ENCODE measurements at places on chromosomes 3 and 15.
A peak's percentile ranks its signal among the peaks of the same experiment; 100 is the strongest.

DNA sequence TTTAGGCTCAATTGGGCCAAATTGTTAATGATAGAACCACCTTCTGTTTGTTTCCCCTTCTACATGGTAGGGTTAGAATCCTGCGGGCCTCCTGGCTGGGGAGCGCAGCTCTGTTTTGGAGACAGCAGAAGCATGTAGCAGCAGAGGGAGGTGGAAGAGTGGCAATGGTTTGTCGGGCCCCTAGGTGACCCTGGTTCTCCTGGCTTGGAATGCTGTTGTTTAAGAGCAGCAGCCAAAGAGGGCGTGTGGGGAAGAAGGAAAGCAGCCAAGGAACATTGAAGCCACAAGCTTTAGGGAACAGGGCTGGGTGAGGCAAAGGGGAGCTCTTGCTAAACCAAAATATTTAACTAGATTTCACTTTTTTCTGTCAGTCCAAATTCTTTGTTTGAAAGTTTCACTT is 213.7 kb upstream of the NR2E3 start:
- DNase-seq, result no peak

DNA sequence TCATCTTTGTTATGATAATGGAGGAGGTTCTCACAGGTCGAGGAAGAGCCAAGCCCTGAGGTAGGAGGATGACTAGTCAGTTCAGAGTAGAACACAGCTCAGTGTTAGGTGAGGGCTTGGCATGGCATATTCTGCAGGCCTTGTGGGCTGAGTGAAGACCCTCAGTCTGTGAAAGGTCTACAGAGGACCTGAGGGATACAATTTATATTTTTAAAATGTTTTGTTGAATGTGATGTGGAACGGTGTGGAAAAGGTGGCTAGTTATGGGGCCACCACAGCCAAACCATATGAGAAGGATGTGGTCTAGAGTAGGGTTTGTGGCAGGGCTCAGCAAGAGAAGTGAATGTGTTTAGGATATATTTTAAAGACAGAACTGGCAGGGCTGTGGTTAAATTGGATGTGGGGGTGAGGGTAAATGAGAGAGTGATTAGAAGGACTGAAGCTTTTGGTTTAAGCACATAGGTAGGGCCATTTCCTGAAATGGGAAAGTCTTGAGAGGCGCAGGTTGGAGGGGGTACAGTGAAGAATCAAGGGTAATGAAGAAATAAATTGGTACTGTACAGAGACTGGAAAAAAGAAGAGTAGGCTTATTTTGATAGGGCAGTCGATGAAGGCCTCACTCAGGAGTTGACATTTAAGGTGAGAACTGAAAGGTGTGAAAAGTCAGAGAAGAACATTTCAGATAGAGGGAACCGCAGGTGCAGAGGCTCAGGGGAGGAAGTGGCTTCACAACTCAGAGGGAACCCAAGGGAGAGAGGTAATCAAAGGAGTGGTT is 60.5 kb downstream of the SPTSSB start:
- peak; percentile 33 for DNase-seq

GRCh38 chr15:94912760-94913159 is 681.4 kb downstream of the MCTP2 start:
- no peak for DNase-seq

DNA sequence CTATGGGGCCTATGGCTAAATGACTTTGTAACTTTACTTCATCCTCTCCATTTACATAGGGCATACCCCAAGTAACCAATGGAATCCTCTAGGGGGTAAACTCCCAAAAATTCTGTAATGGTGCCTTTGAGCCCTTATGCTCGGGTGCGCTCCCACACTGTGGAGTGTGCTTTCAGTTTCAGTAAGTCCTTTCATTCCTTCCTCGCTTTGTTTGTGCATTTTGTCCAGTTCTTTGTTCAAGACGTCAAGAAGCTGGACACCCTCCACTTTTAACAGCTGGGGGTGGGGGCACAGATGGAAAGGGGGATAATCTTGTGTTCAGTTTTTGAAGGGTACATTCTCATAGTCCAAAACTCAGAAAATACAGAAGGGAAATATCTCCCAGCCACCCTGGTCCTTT is 84.4 kb upstream of the C2CD4B start:
- DNase-seq, result no peak

GRCh38 chr3:8931342-8931741 is 31.9 kb downstream of the RAD18 start:
- no peak for DNase-seq

DNA sequence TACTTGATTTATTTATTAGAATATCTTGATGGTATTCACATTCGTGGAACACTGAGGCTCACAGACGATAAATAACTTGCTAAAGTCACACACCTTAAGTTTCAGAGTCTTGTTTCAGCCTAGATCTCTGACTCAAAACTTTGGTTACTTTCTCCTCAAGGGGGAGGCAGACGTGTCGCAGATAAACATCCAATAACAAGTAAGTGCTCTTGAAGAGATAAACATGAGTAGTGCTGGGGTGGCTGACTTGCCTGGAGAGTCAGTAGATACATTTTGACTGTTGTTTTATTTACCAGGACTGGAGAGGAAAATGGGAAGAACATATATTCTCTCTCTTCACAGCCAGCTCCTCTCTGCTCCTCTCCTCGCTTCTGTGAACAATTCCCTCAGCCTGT is 31.3 kb downstream of the FBXO45 start:
- no peak for DNase-seq

DNA sequence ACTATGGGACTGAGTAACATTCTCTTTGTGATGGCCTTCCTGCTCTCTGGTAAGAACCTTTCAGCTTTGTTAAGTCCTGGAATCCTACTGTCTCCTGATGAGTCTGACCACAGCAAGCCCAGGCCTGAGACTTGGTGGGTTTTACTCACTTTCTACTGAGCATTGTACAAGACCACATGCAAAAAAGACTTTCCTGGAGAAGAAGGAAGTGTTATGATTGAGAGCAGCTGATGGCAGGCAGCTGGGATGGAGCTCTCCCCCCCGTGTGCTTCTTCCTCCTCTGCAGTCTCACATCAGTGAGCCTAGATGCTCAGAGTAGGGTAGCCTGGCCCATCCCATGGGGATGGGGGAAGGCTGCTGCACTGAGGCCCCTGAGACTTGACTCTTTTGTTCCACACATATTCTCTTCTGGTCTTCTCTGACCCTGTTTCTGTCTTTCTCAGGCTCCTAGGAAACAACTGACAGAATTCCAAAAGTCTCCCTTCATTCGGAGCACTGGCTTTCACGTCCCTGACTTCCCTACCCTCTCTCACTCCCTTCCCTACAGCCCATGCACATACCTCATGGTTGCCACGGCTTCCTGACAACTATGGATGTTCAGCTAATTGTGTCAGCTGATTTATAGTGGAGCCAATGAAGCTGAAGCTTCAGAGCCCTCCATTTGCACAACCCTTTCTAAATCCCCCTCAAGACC is 36.6 kb downstream of the CD86 start:
- no peak for DNase-seq

GRCh38 chr3:114451561-114452018 is 157.8 kb downstream of the TIGIT start:
- DNase-seq, result no peak

DNA sequence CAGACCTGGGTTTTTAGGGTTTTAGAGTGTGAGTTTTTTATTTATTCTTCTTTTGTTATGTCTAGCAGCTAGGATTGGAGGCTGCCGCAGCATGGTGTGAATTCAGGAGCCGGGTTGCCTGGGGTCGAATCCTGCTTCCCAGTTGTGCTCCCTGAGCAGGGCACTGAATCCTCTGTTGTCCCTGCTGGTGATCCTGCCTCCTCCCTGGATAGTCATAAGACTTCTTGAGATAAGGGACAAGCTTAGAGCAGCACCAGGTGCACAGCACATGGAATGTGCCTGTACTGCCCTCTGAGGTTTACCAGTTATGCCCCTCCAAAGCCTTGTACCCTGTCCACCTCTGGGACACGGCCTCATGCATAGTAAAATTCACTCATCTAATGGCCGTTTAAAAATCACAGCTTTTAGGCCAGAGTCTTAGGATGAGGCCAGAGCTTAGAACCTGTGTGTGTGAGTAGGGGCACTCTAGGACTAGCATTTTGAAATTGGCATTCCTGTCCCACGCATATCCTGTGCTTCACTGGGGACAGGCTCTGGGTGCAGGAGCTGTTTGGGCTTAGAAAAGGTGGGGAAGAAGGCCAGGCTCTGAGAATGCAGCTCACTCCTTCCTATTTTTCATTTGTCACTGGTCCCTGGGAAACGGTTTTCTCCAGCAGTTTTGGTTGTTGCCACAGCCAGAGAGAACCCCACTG is 47.7 kb downstream of the CHCHD6 start:
- no peak for DNase-seq

GRCh38 chr15:96440978-96441377 is 110.5 kb downstream of the NR2F2 start:
- no peak for DNase-seq

GRCh38 chr3:9266716-9267115 is 17.3 kb upstream of the SRGAP3 start:
- DNase-seq, result no peak

- no peak for DNase-seq
Measured at GRCh38 chr15:48584812-48585563, 60.5 kb downstream of the FBN1 start.

DNA sequence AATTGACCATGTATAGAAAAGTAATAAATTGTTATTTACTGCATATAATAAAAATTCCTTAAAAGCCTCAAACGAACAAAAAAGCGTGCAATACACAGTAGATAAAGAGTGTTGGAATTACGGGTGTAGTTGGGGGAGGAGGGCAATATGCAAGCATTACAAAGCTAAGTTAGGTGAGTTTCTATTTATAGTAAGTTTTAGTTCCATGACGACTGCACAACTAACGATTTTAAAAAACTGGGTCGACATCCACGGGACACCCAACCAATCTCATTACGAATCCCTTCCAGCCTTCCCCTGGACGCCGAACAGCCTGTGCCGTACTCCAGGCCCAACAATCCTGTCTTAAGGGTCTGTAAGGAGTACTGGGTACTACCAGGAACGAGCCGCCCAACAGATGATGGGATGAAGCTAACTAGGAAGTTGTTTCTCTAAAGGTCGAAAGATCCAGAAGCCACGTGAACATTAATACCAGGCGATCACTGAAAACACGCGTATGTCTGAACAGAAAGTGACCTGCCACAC is 677 bp downstream of the POLQ start:
- DNase-seq, result no peak

DNA sequence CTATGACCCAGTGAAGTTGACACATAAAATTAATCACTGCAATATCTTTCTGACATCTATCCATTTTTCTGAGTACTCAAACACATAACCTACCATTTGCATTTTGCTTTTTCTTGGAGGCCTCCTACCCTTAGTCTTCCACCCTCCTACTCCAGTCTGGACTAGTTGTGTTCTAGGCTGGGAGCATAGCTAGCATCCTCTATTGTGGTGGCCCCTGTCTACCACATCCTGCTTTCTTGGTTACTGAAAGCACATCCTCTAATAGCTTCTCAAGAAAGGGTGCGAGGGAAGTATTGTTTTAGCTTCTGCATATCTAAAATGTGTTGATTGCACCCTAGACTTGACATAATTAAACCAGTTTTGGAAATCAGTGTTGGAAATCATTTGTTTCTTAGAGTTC is 176.5 kb downstream of the THSD4 start:
- no peak for DNase-seq

All from GM12864 (cell line).